Activated T-cell treated with anti-CD3 and anti-CD28 coated beads for 1 hour (primary cell): ENCODE measurements at places on chromosomes 13 and 19.

DNA sequence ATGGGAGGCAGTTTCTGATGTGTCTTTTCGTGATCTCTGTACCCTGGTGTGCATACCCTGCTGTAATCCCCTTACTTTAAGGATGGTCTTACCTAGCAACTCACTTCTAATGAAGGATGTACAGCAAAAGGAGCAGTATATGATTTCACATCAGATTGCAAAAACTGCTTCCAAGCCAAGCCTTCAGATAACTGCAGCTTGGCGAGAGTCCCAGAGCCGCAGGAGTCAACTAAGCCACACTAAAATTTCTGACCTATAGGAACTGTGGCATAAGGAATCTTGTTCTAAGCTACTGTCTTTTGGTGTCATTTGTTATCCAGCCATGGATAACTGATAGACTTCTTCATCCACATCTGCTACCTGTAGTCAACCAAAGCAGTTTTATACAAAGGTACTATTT lies 496.7 kb downstream of the GPC6 start:
- DNase-seq: no peak

DNA sequence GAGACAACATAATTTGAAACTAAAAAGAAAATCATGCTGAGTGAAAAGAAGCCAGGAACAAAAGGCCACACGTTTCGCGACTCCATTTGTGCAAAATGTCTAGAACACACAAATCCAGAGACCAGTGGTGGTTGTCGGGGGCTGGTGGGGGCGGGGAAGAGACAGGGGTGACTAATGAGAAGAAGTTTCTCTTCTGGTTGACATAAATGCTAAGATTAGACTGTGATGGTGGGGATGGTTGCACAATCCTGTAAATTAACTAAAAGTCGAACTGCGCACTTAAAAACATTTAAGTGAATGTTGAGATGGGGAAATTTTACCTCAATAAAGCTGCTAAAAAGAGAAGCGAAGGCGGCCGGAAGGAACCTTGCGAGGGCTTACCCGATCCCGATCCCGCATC lies 7.1 kb downstream of the AKAP8 start:
- DNase-seq: no peak

- DNase-seq: no peak
Measured at GRCh38 chr13:37534181-37534580, 64.4 kb downstream of the POSTN start.

GRCh38 chr13:108212886-108213285 lies 2.5 kb downstream of the LIG4 start:
- DNase-seq: no peak

GRCh38 chr19:18340190-18340989 lies at the start of gene PGPEP1:
Gene PGPEP1, plus strand, starts transcription at chr19:18340598. Its CDS starts 84 bp downstream, at chr19:18340682.
- peak; percentile 31 for DNase-seq

DNA sequence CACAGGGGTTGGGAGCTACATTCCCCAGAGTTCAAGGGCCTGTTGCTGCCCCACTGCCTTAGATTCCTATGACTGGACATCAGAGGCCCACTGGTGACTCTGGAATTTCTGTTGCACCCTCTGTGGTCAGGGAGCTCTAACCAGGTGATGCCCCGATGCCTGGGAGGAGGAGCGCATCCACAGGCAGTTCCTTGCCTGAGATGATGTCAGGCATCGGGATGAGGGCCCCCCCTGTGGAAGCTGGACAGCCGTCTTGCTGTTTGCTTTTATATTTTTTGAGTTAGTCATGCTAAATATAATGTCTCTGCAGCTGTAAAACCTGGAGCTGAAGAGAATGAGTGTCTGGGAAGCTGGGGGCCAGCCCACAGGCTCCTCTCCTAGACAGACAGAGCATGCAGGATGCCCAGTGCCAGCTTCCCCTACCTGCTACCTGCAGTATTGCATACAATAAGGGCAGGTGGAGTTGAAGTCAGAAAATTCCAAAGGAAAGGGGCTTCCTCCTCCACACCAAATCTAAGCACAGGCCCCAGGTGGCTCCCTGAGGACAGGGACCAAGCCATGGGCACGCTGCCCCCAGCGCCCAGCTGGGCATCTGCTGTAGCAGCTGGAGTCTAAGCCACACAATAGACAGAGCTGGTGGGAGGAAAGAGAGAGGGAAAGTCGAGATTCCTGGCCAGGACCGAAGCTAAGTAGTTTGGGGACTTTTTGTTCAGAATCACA lies 16.2 kb downstream of the COL4A2 start:
- no peak for DNase-seq

- DNase-seq: no peak
Measured at GRCh38 chr13:32330441-32330840, 15.1 kb downstream of the BRCA2 start.

- no peak for DNase-seq
Measured at GRCh38 chr13:46844431-46844830, 47.5 kb upstream of the ESD start.

DNA sequence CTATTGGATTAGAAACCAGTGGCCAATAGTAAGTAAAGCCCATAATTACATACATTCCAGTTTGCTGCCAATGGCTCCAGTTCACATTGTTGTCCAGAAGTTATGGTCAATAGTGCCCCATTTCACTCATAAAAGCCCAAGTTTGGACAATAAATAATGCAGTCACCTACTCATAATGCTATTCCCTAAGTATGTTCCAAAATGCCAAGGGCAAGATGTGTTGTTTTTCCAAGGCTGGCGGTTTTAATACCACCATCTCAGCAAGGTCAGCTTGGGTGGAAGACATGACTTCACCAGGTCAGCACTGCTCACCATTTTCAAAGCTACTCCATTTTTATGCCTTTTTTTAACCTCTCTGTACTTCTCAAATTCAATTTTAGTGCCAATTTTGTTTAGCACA lies 32.7 kb downstream of the KCTD12 start:
- no peak for DNase-seq

- DNase-seq: no peak
Measured at GRCh38 chr19:6769006-6769619, 1.9 kb upstream of the SH2D3A start.

DNA sequence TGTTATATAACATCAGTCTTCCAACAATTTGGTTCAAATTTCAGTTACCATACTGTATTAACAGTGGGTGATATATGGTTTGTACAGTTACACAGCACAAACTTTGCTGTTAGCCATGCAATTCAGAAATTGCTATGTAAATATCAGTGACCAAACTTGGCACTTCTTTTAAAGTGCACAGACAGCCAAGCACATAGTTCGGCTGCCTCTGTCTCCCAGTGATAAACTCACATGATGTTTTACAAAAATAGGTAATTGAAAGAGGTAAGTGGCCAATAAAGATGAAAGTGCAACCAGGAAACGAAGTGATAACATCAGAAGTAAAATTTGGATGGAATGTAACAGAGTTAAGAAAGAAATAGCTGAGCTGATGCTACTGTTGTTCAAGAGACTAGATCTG lies 143.9 kb downstream of the PCDH9 start:
- DNase-seq: no peak

GRCh38 chr19:38441657-38442348 lies 8.3 kb downstream of the RYR1 start:
- no peak for DNase-seq

- DNase-seq: no peak
Measured at GRCh38 chr19:54305141-54305540, 7.8 kb downstream of the LILRA5 start.

DNA sequence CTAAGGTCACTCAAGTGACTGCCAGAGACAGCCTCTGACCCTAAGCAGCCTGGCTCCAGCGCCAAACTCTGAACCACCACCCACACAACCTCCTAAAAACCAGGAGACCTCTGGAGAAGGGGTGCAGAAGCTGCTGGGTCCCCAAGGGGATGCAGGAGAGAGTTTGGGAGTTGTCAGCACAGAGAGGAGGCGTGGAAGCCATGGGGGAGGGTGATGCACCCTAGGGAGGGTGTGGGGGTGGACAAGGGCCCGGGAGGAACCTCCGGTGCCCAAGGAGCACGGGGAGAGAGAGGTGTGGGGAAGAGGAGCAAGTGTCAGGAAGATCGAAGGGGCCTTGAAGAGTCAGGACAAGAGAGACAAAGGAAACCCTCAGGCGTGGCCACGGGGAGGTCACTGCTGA lies 2.1 kb upstream of the HIPK4 start:
- no peak for DNase-seq

GRCh38 chr13:111611651-111612050 lies 291.2 kb downstream of the TEX29 start:
- DNase-seq: no peak

DNA sequence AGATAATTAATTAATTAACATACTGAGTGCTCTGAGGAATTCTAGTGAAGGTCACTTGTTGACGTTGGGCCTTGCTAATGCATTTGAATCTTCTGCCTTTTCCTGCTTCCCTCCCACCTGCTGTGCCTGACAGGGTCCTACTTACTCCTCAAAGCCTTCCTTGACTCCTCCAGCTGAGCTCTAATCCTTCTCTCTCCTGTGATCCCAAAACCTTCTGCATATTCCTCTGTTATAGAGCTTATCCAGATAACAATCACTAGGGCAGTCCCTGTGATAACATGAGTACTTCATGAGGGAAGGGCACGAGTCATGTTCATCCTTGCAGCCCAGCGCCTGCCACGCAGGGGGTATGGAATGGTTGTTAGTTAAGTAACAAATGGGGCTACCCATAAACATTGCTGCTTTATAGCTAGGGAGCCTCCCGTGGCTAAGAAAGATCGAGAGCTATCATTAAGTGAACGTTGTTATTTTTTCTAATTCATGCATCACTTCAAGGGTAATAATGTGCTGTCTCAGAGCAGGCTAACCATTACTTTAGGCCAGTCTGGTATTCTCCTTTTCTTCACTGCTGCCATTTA lies 19.1 kb upstream of the SPATA13 start:
- DNase-seq: no peak

- no peak for DNase-seq
Measured at GRCh38 chr19:33641956-33642498, 20.3 kb downstream of the CHST8 start.

GRCh38 chr13:76455960-76456359 lies 430.2 kb downstream of the KCTD12 start:
- no peak for DNase-seq

DNA sequence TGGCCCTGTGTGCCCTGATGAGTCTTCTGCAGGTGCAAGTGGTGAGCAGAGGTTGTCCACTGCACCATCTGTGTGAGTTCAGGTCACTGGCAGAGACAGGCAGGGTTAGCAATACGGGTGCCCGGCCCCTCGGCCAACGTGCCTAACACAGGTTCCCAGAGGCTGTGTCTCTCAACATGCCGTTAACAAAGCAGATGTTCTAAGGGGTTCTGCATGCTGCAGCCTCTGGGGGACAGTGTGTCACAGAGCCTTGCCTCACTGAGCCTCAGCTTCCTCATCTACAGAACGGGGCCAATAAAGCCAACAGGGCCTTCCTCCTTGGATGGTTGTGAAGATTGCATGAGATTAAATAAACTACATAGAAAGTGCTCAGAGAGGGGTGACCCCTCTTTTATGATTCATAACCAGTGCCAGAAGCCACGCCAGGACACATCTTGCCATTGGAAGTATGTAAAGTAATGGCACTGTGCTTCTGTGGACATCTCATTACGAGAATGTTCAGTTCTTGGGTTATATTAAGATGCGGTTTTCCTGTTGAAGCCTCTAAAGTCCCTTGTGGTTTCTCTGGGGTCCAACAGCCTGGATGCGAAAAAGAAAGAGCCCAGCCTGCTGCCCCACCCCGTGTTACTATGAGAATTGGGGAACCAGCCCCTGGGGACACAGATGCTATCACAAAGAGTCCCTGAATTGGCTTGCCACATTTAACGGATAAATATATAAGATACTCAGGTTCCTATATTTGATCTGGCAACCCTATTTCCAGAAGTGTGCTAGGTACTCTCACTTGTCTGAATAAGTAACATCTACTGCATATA lies 11.2 kb upstream of the ARHGEF18 start:
- DNase-seq: no peak

DNA sequence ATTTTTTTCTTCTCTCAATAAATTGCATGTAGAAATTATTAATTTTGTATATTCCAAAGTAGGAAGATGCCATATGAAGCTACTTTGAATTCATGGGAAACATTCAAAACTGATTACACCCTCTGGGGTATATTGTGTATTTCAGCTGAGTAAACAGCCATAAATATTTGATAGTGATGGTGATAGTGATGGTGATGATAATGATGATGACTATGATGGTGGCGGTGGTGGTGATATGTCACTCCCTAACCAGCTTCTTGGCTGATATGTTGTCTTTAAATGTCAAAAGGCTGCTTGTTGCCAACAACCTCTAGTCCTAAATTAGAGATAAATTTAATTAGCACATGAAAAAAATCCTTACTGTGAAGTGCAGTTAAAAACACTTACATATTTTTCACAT lies 102.0 kb downstream of the LRCH1 start:
- no peak for DNase-seq

DNA sequence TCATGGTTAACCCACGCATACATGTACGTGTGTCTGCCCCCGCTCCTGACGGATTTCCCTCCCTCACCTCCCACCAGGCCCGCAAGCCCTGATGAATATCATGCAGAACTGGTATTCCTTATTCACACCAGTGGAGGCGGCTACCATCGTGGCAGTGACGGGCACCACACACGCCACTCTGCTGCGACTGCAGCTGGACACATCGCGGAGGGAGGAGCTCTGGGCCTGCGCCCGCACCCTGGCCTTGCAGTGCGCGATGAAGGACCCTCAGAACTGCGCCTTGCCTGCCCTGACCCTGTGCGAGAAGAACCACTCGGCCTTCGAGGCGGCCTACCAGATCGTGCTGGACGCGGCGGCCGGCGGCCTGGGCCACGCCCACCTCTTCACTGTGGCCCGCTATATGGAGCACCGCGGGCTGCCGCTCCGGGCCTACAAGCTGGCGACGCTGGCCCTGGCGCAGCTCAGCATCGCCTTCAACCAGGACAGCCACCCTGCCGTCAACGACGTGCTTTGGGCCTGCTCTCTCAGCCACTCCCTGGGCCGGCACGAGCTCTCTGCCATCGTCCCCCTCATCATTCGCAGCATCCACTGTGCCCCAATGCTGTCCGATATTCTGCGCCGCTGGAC lies 35.0 kb downstream of the ZSWIM4 start:
- DNase-seq: no peak

DNA sequence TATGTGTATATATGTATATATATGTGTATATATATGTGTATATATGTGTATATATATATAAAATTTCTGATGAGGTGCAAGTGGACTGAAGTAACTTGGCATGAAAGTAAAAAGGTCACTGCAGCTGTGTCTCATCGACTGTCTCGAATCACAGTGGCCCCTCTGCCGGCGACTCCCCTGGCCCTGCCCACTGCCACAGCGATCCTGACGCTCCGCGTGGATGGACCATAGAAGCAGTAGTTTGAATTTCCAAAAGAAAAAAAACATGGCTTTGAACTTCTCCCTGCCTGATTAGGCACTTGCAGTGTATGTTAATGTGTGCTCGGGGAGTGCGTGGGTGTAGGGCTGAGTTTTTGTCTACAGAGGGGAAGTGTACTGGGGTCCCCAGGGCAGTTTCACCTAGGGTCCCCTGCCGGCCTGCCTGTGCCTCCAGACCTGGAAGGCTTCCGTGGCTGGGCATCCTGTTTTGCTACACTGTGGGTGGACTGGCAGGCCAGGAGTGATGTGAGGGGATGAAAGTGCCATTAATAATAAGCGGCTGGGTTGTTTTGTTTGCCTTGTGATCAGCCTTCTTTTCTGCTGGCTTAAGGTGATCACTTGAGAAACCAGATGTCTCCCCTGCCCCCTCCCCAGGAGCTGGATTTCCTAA lies 10.8 kb downstream of the ZIC5 start:
- no peak for DNase-seq

- no peak for DNase-seq
Measured at GRCh38 chr19:5191091-5191490, 149.5 kb downstream of the PTPRS start.

- no peak for DNase-seq
Measured at GRCh38 chr13:26401578-26402021, 147.7 kb downstream of the CDK8 start.
